DMS153 (cell line): ENCODE measurements at places on chromosomes 12 and 14.
A peak's percentile ranks its signal among the peaks of the same experiment; 100 is the strongest.

DNA sequence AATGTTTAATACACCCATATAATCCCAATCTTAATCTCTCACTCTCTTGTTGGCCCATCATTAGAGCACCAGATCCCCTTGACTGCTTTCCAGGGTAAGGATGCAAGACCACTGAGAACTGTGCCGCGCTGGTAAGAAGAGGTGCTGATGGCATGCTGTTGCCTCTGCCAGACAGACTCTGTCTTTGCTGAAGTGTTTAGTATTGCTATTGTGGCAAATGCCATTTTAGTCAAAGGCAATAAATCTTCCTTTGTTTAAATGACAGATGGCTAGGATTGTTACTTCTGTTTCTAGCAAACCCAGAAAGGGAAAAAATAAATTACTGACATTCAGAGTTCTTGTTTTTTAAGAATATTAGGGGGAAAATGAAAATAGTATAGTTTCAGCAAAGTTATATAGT is 152.3 kb downstream of the MON2 start:
- DNase-seq, result peak; percentile 41

DNA sequence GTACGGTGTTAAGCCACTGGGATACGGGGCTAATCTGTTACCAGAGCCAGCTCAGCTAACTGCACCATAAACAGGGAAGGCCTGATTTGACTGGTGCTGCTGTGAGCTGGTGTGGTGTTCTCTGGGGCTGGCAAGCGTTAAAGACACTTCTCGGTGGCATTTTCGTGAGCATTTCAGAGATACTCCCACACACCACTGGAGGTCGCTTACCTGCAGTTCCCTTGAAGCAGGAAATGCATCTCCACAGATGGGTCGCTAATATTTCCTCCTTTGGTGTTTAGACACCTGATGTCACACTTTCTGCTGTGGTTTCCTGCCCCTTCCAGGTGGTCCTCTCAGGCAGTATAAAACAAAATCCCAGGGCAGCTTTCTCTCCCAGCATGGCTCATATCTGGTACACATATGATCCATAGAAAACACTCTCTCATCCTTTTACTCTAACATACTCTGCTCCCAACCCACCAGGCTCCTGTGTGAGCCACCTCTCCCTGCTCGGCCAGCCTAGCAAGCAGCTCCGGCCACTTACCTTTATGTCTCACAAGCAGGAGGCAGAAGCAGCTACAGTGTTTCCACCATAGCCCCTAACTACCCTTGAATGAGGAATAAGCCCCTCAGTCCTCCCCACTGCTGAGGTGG is 129.9 kb upstream of the GRIN2B start:
- DNase-seq, result peak; percentile 3

DNA sequence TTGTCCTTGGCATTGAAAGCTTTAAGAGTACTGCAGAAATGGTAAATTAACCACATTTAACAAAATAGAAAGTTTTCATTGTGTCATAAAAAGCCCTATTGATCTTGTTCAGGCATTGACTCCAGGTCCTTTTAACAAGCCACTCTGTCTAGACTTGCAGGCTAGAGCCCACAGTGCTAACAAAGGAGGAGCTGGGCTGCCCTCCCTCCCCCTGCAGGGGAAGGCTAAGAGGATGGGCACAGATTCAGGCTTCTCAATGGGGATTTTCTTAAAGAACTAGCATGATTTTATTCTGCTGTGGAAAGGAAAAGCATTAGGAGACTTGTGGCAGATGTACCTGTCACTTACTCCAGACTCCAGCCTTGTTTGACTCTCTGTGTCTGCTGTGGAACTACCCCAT is 463.6 kb downstream of the NRXN3 start:
- no peak for DNase-seq

- DNase-seq, result no peak
These were observed 62.6 kb upstream of the KITLG start for GRCh38 chr12:88642675-88643431.

- DNase-seq, result no peak
These were observed 399.8 kb upstream of the SOX5 start for GRCh38 chr12:24349051-24349799.

DNA sequence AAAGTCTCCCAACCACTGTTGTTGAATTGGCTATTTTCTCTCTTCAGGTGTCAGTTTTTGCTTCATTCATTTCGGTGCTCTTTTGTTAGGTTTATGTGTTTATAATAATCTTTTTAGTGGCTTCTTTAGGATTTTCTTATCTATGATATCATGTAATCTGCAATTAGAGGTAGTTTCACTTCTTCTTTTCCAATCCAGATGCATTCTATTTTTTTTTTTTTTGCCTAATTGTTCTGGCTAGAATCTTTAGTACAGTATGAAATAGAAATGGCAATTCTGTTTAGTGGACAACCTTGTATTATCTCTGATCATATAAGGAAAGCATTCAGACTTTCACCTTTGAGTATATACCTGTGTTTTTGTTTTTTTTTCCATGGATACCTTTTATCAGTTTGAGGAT is 17.4 kb downstream of the CNOT2 start:
- DNase-seq, result no peak

GRCh38 chr12:5904969-5905368 is 40.1 kb downstream of the ANO2 start:
- DNase-seq, result no peak

GRCh38 chr14:106185837-106186233 is 659.5 kb downstream of the TMEM121 start:
- no peak for DNase-seq

DNA sequence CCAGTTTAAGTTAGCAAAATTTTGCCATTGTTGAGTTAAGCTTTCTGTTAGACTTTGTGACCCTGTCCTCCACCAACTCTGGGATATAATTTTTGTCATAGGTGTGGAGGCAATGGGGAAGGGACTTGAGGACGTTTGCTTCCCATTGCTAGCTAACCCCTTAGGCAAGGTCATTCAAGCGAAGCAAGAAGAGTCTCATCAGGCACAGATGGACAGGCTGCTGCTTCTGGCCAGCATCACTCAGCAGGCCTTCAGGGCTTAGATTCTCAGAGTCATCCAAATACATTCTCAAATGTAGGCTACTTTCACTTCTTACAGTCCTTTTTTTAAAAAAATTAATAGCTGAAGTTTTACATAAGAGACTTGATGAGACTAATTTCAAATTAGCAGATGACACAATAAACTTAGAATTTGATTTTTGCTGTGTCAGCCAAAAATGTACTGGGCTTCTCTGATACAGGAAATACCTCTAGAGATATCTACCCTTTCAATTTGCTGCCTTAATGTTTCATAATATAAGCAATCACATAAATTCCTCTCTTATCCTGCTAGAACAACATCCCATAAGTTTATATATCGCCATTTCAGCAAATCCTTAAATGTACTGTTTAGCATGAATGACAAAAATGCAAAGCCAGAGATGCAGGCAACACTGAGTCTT is 875.2 kb downstream of the FLRT2 start:
- no peak for DNase-seq

- DNase-seq, result no peak
These were observed 98.2 kb downstream of the SRGAP1 start for GRCh38 chr12:63942464-63943241.

DNA sequence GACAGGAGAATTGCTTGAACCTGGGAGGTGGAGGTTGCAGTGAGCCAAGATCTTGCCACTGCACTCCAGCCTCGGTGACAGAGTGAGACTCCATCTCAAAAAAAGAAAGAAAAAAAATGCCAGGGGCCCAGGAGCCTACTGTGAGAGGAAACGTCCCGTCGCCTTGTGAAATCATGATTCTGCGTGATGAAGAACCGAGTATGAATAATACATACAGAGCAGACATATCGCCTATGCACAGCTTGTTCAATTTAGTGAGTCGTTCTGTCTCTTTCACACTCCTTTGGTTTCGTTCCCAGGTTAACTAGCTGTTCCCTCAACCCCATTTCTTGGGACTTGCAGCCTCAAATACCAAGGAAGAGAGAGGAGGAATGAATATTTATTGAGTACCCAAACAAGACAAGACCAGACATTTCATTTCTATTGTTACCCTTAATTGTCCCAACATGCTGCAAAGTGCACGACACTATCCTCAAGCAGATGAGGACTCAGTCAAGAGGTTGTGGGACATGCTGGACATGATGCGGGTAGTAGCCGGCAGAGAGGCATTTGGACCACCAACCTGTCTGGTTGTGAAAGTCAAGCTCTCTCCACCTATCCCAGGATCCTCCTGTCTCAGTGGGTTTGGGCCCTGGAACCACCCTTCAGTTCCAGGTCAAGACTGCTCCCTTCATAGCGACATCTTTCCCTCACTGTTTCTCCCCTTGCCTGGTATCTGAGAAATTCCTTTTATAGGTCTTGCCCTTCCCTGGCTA is 8.6 kb upstream of the CD27 start:
- no peak for DNase-seq

GRCh38 chr14:68951800-68952530 is 27.1 kb downstream of the ACTN1 start:
- no peak for DNase-seq

- no peak for DNase-seq
These were observed 1459.6 kb upstream of the TMEM132C start for GRCh38 chr12:126807312-126807865.
